Bone marrow (tissue), 2 donors: ENCODE measurements at places on chromosomes 3 and 15.

GRCh38 chr15:28023933-28024888 lies 74.9 kb downstream of the OCA2 start:
- DNase-seq, result no peak

DNA sequence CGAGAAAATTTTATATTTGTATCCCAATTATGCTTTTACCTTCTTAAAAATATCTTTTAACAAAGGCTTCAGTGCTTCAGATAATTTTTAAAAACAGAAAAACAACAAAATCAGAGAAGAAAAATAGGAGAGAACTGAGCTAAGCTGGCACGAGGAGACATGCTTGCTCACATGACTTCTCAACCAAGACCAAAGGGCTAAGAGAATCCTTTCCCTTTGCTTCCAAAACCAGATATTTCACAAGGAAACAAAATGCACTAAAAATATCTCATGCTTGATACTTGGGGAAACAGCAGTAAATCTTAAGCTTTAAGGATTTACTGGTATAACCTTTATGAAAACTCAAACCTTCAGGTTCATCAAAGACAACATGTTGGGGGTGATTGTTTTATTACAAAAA lies 58.4 kb downstream of the CAPN7 start:
- DNase-seq, result no peak

DNA sequence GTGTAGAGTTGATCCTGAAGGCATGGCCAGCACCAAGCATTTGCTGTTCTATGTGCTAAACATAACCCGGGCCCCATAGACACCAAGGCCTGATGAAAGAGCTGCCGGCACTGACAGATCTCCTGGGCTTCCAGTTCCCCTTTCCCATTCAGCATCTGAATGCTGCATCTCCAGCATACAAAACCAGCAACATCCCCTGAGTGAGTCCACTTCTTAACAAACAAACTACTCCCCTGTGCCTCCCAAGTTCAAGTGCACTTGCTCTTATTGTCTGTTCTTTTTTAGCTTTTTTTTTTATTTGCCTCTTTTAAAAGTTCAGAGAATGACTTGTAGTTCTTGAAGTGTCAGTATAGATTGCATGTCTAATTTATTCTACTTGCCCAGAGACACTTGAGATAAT lies 156.0 kb downstream of the EDEM1 start:
- no peak for DNase-seq

GRCh38 chr15:85474700-85475316 lies 94.4 kb downstream of the AKAP13 start:
- DNase-seq, result no peak

DNA sequence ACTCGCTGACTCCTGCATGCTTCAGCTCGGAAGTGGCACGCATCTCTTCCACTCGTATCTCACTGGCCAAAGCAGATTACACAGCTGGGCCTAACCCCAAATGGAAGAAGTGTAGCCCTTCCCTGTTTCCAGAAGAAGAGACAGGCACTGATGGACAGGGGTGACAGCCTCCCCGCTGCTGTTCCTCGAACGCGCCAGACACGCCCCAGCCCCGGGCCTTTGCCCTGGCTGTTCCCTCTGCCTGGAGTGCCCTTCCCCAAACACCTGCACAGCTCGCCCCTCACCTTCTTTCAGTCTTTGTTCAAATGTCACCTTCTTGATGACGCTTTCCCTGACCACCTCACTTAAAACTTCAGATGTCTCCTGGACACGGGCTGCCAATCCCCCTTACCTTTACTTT lies 26.0 kb upstream of the CYP11A1 start:
- no peak for DNase-seq

DNA sequence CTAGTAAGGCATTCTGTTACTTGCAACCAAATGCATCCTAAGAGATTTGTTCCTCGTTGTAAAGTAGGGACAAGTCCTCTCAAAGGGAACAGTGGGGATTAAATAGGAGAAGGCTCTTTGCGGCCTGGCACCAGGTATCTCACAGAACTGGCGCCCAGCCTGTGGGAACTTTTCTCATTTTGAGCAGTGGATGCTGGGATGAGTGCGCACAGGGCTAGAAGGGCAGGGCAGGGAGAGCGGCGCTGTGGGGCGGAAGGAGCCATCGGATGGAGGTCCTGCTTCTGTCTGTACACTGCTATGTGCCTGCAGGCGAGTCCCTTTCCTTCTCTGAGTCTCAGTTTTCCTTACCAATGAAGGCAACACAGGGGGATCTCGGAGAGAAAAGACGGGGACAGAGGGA lies 50.6 kb downstream of the WNT7A start:
- DNase-seq, result no peak
